ENCODE measurements at places on chromosomes 6 and 20.

GRCh38 chr6:38068854-38069590 is 249.5 kb downstream of the ZFAND3 start:
- DNase-seq: peak; percentile 27

GRCh38 chr6:127576874-127577273 is at the start of gene C6orf58:
Gene C6orf58, plus strand, starts transcription at chr6:127577174. Its CDS starts 12 bp downstream, at chr6:127577186.
- no peak for DNase-seq

- DNase-seq: no peak
Measured at GRCh38 chr20:36471885-36472636, 69.3 kb upstream of the MYL9 start.

DNA sequence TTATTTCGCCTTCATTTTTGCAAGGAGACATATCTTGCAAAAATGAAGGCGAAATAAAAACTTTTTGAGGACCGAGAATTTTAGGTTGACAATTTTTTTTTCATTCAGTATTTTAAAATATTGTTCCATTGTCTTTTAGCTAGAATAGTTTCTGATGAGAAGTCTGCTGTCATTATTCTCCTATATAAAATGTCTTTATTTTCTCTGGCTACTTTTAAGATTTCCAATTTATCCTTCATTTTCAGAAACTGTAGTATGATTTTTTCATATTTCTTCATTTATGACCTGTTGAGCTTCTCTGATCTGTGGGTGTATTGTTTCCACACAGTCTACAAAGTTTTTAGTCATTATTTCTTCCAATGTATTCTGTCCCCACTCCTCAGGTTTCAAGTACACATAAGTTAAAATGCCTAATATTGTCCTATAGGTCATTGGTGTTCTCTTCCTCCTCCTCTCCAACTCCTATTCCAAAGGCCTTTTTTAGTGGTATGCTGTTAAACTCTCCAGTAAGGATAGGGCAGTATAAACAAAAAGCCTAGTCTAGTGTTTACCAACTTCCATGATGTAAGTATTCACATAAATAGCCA is 15.7 kb downstream of the AHI1 start:
- no peak for DNase-seq

- no peak for DNase-seq
Measured at GRCh38 chr20:59633656-59634251, 29.4 kb downstream of the PHACTR3 start.
